ENCODE measurements at places on chromosomes 3 and 15. TPM values are rescaled to one million over a fixed set of nuclear protein-coding genes. Genes with fewer than 3 reads are reported as not detected.

- no peak for DNase-seq
Measured at GRCh38 chr15:44261007-44261706, 27.4 kb upstream of the GOLM2 start.

DNA sequence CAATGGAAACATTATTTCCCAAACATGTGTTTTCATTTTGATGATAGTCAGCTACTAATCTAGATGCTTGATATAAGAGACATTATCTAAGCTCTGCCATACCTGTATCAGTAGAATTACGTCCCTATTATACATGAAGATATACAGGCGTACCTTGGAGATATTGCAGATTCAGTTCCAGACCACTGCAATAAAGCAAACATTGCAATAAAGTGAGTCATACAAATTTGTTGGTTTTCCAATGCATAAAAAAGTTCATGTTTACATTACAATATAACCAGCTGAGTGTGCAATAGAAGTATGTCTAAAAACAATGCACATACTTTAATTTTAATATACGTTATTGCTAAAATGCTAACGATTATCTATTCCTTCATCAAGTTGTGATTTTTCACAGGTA is 236.0 kb upstream of the ZNF717 start:
- DNase-seq = no peak

- no peak for DNase-seq
Measured at GRCh38 chr3:107845380-107846278, 245.2 kb downstream of the CD47 start.

GRCh38 chr3:136332302-136332701 is 82.2 kb downstream of the PCCB start:
- no peak for DNase-seq

DNA sequence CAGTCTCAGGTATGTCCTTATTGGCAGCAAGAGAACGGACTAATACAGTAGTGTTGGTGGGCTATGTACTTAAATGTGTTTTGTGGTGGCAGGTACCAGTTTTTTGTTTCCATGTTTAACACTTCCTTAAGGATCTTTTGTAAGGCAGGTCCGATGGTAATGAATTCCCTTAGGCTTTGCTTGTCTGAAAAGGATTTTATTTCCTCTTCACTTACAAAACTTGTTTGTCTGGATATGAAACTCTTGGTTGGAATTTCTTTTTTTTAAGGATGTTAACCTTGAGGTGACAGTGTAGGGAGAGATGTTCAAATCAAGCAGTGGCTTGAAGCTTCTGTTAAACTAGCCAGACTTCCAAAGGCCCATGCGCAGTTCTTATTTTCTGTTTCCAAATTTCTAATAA is 122.2 kb upstream of the FGF7 start:
- DNase-seq = no peak

DNA sequence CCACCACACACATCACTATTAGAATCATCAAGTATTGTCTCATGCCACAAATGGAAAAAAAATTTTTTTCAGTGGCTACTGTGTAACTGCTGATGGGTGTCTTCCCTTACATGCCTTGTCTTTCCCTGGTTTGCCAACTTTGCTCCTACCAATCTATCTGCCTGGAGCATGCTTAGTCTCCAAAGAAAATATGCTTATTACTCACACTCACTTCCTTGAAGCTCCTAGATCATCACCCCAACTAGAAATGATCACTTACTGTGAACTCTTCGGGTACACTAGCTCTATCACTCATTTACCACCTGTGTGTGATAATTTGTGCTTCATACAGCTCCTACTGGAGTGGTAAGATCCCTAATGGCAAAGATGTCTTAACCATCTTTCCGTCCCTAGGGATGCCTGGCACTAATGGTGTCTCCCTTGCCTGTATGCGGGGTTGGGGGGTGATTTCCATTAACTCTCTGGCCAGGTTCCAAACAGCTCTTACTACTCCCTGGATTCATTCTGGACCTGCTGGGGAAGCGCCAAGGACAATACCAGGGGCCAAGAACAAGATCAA is 799 bp downstream of the VPS33B start:
- DNase-seq = no peak

GRCh38 chr3:183745300-183746098 is 47.9 kb downstream of the YEATS2 start:
- DNase-seq = no peak

GRCh38 chr3:184730924-184731323 is 19.1 kb upstream of the MAGEF1 start:
- no peak for DNase-seq

DNA sequence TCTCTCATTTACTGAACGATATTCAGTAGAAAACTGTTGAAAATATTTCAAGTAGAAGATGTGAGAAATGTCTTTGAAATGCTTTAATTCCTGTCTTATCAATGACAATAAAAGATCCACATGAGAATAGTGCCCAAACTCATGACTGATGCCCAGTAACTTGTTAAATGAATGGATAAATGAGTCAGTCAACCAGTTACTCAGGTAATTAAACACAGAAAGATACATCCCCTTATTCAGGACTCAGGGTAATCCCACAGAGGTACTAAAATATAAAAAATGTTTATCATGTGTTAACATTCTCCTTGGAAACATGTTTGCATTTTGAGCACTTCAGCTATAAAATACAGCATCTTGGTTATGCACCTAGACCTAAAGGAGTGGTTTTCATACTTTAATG is 169.5 kb downstream of the MBNL1 start:
- no peak for DNase-seq

GRCh38 chr15:91150502-91151160 is 50.6 kb downstream of the SV2B start:
- DNase-seq = no peak

- DNase-seq = no peak
Measured at GRCh38 chr3:134654031-134654430, 3.2 kb upstream of the KY start.

- DNase-seq = no peak
Measured at GRCh38 chr15:61415617-61416120, 186.6 kb upstream of the RORA start.

GRCh38 chr3:177111541-177111949 is 85.7 kb downstream of the TBL1XR1 start:
- no peak for DNase-seq

GRCh38 chr3:101279765-101280385 is 40.5 kb downstream of the IMPG2 start:
- DNase-seq = no peak

GRCh38 chr3:37489355-37489754 is 315.0 kb upstream of the LRRFIP2 start:
- DNase-seq = no peak

- DNase-seq = no peak
Measured at GRCh38 chr3:138434875-138435772, 708 bp downstream of the ESYT3 start.

The THBS1 gene
- 17.3 TPM for total RNA-seq

The PAQR9 gene
- 1.9 TPM for total RNA-seq

The SGO1 gene
- 33.3 TPM for total RNA-seq

The ALG3 gene
- total RNA-seq = 32.0 TPM

The RTP1 gene
- not detected for total RNA-seq

The MINAR1 gene
- total RNA-seq = 1.9 TPM

The CHCHD4 gene
- total RNA-seq = 17.0 TPM

The EIF3J gene
- 128 TPM for total RNA-seq

The MRPS22 gene
- total RNA-seq = 46.0 TPM

The RPL32 gene
- total RNA-seq = 1,918 TPM

The IMPDH2 gene
- total RNA-seq = 261 TPM
